NCI-H774 (cell line): ENCODE measurements at places on chromosomes 5 and 9.

- DNase-seq = no peak
Observed at GRCh38 chr5:143758015-143758414, 53.9 kb upstream of the HMHB1 start.

DNA sequence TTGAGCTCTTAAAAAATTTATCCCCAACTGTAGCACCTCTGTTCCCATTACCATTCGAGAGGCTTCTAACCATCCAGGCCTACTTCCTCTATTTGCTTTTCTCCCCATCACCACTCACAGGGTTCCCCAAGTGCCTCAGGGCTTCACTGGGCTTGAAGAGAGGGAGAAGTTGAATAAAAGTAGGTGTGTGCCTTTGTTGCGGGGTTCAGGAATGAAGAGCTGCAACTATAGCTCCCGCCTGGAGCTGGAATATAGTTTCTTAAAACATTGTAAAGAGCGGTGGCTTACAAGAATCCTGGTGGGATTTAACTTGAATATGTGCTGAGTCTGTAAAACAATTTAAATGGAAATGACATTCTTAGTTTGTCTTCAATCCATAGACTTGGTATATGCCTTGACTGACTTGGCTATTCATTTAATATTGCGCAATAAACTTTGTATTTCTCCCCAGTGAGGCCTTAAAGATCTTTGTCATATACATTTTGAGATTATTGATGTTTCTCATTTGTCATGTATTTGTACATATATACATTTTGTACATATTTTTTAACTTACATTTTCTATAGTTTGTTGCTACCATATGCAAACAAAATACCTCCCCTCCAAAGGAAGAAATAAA lies 7.2 kb downstream of the ENTREP1 start:
- DNase-seq = no peak

DNA sequence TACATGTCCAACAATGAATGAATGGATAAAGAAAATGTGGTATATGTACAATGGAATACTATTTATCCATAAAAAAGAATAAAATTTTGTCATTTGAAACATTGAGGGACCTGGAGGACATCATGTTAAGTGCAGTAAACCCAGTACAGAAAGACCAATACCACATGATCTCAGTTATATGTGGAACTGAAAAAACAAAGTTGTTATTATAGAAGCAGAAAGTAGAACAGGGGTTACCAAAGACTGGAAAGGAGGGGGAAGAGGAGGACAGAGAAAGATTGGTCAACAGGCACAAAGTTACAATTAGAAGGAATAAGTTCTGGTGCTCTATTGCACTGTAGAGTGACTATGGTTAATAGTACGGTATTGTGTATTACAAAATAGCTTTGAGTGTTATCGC lies 233.8 kb downstream of the SEMA6A start:
- no peak for DNase-seq

GRCh38 chr5:136032564-136032963 lies 3.8 kb downstream of the TGFBI start:
- no peak for DNase-seq

DNA sequence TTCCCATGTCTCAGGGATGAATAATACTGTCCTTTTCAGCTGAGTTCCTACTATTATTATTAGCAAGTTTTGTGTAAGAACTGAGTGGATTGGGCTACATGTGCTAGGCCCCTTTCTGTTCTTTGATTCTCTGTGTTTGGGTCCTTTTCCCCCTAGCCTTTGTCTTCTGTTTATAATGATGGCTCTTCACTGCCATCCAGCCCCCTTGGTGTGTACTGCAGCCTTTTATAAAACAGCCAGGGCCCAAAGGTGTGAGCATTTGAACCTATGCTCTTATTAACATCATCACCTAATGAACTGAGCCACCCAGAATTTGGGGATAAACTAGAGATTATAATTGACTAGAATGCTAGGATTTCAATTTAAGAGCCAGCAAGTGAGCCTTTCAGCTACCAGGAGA lies 52.6 kb downstream of the PLAC8L1 start:
- DNase-seq = no peak
